HFFc6 (cell line): ENCODE measurements at places on chromosomes 11 and 22.
A peak's percentile ranks its signal among the peaks of the same experiment; 100 is the strongest.

- DNase-seq = peak; percentile 49
These were observed 2.4 kb upstream of the ASCC2 start for GRCh38 chr22:29840498-29840897.

DNA sequence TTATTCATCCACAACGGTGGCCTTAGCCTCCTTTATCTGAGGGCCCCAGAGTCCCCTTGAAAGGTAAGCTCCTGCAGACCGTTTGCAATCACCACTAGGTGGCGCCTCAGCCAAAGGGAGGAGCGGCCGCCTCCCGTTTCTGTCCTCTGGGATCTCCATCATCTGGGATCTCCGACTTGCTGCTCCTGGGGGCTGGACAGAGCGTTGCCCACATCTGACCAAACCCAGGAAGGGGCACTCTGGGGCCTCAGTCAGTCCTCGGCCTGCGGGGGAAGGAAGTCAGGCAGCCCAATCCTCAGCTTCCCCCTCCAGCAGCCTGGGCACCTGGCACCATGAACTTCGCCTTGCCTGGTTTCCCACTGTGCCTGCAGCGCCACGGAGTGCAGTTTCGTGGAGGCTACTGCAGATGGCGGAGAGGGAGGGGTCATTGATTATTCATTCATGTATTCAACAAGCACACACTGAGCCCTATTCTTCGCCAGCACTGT is 23.5 kb downstream of the TP53I11 start:
- peak; percentile 46 for DNase-seq

DNA sequence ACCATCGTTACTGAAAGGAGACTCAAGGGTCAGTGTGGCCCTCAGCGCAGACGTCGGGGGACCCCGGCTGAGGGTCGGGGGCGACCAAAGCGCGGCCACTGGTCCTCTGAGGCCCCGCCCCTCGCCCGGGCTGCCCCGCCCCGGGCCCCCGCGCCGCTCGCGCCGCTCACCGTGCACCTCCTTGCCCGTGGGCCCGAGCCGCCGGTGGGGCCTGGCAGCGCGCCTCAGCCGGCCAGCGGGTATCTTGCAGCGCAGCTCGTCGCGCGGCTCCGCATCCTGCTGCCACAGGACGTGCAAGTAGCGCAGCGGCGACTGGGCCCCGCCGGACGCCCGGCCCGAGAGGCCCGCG is 419 bp downstream of the ANKRD54 start:
- no peak for DNase-seq

- DNase-seq = peak; percentile 55
These were observed 36.6 kb downstream of the DCUN1D5 start for GRCh38 chr11:103055221-103055890.

GRCh38 chr11:83970061-83970671 is 684.0 kb upstream of the CCDC90B start:
- DNase-seq = no peak

DNA sequence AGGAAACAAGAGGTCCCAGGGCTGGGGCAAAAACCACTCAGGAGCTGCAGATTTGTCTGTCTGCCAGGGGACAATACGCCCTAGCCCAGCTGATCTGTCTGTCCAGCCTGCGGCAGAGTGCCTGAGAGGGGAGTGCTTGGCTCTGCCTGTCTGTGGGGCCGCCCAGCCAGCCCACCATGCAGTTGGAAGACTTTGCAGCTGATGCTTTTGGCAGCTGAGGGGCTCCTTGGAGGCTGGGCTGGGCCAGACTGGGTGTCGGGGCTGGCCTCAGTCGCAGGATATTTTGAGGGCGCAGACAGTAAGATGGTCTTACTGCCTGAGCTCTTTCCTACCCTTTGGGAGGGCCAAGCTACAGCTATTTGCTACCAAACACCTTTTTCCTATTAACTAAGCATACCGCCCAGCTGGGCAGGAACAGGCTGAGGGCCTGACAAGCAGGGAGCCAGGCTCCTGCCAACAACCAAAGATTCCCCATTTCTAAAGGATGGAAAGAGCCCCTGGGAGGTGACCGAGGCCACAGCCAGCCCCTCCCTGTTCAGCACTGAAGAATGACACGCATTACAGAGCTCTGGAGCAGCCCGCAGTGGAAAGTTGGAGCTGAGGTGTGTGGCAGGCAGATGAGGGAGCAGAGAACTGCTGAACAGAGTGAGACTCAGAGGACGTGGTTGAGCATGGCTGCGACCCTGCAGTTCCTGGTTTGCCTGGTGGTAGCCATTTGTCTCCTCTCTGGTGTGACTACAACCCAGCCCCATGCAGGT is at the start of gene FAM180B:
Gene FAM180B (plus strand): TSS at position 581 of the 758 bp plus-strand sequence. CDS start 91 bp downstream, at position 672.
- DNase-seq = no peak

GRCh38 chr22:35473971-35474370 is 66.7 kb upstream of the RASD2 start:
- DNase-seq = no peak

- no peak for DNase-seq
These were observed 9.3 kb downstream of the CARD18 start for GRCh38 chr11:105130189-105130813.

GRCh38 chr22:19880786-19881569 is 26.3 kb upstream of the GNB1L start:
- peak; percentile 95 for DNase-seq

DNA sequence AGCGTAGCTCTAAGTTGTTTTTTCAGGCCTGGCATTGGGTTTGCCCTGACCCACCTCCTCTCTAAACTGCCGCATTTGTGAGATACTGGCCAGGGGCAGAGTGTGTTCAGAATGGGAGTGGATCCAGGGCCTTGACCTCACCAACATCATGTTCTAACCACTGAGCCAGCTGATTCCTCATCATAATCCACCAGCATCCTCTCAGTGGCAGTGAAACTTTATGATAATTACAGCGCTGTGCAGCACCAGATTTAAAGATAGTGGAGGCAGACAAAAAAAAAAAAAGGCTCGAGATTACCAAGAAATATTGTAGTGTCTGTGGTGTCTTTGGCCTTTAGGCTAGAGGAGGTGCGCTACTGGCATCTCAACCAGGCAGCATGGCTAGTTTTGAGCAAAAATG is 53.0 kb downstream of the KREMEN1 start:
- DNase-seq = no peak

DNA sequence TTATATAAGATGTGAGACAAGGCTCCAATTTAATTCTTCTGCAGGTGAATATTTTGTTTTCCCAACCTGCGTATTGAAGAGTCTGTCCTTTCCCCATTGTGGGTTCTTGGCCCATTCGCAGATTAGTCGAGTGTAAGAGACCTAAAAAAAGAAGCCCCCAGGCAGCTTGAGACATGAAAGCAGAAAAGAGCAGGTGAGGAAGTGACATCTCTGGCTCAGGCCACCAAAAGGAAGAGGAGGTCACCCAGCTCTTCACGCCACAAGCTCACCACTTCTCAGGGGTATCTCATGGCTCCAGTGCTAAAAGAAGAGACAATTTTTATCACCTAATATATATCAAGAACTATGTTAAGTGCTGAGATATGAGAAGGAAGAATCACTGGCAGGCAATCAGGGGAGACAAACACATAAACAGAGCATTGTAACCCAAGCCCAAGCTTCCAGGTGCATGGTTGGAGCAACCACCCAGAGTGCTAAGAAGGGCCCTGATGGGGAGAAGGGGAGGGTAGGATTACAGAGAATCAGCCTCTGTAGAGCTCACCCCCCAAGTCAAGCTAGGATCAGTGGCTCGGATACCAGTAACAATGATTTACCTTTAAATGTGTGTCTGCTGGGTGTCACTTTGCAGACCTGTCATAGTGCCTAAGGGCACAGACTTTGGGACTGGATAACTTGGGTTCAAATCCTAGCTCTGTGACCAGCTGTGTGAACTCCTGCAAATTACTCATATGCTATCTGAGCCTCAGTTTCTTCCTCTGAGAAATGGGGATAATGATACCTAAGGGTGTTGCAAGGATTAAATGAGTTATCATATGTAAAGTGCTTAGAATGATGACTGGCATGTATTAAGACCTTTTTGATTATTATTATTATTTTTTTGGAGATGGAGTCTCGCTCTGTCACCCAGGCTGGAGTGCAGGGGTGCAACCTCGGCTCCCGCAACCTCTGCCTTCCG is 39.2 kb downstream of the MCHR1 start:
- no peak for DNase-seq

DNA sequence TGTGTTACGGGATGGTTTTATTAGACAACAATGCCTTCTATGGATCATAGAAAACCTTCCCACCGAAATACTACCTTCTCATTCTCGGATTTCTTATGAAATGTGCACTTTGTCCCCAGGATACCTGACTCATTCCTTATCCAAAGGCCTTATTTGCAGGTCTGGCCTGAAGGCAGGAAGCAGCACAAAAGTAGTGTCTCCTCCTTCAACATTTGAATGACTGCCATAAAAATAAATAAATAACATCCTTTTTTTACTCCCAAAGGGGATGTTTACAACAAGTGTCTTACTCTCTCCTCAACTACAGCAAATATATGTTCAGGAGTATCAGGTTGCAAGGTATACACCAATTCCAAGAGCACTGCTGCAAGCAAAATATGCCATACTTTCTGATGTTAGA is 41.6 kb upstream of the PAK1 start:
- no peak for DNase-seq

DNA sequence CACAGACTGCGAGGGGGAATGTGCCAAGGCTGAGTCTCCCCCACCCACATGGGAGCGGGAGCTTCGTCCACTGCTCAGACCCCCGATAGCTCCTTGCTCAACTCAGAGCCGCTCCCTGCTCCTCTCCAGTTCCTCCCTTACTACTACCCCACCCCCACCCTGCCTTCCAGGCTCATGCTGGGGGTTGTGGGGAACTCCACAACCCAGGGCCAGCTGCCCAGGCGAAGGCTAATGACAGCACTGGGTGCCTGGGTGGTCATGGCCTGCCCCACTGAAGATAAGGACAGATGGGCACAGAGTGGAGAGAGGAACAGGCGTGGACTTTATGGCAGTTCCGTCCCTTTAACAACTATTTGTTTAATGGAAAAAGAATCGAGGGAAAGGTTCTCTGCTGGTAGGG is 73.7 kb downstream of the PDE2A start:
- no peak for DNase-seq

- no peak for DNase-seq
These were observed 685.2 kb upstream of the CHORDC1 start for GRCh38 chr11:90908074-90908473.

DNA sequence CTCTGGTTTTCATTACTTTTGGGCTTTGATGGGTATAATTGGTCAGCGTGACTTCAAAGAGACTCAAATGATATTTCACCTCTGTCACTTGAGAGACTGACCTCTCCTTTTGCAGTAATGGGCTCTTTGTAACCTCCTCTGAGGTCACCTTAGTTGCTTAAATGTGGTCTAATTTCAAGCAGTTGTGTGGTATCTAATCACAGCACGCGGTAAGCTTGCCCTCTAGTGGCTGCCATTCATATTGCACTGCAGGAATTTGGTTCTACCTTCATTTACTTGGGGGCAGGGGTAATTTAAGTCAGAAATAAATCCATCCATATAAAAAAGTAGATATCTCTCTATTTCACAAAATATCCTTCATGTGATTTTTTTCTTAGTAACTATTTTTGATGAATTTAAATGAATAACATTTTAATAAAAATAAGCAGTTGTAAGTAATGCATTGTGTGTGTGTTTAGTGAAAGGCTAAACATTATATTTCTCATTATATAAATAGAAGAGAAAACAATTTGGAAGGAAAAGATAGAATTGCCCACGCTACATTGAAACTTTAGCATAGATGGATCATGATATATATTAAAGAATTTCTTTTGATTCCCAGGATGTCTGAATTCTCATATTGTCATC is 55.0 kb upstream of the ANO3 start:
- DNase-seq = peak; percentile 33

DNA sequence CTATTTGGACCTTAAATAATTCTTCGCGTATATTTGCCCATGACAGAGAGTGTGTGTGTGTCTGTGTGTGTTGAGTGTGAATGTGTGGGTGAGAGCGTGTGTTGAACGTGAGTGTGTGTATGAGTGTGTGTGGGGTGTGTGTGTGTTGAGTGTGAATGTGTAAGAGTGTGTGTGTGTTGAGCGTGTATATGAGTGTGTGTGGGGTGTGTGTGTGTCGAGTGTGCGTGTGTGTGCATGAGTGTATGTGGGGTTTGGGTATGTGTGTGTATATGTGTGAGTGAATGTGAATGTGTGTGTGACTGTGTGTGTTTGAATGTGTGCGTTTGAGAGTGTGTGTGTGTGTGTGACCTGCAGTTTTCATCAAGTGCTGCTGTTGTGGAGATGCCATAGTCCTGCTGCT is 26.8 kb downstream of the GAL start:
- DNase-seq = no peak

DNA sequence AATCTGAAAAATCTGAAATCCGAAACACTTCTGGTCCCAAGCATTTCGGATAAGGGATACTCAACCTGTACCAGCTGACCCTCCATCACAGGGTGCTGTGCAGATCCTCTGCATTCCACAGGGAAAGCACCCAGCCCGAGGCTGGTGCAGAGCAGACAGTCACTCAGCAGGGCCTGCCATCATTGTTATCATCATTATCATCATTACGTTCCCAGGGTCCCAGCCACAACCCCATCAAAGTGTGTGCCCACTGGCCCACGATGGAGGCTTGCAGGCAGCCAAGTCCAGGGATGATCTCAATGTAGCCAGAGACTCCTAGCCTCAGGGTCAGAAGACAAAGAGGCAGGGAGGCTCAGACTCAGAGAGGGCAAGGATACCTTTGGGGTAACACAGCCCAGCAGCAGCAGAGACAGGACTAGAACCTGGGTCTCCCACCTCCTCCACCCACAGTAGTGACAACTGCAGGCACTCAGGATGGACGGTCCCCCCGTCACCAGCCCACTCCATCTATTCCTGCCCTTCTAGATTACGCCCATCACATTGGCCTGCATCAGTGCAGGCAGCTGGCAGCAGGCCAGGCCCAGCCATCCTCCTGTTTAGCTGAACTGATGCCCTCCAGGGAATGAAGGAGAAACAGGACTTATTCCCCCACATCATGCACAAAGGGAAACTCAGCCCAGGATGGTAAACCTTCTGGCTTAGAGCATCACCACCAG is 10.3 kb downstream of the GAL3ST1 start:
- no peak for DNase-seq

DNA sequence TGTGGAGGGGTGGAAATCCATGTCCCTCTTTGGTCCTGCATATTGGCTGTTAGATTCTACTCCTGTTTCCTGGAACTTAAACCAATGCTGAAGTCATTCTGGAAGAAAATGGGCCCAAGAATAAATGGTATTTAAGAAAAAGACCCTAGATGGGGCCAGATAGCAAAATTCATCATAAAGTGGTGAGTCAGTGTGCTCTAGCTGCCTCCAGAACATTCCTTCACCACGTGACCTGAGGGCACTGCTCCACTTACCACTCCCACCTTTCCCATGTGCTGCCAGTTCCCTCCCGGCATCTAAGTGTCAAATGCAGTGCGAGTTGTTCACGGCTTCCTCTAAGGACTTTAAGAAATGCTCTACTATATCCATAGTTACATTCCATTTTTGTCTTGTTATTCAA is 30.9 kb upstream of the NAP1L4 start:
- DNase-seq = peak; percentile 63

GRCh38 chr11:66226101-66226500 is 42.3 kb upstream of the RAB1B start:
- no peak for DNase-seq

- peak; percentile 64 for DNase-seq
These were observed 39.8 kb downstream of the IL18BP start for GRCh38 chr11:72038491-72038890.

GRCh38 chr22:26748845-26749244 is 91.5 kb downstream of the MIAT start:
- DNase-seq = no peak
